ENCODE measurements at places on chromosomes 4 and X. TPM values are rescaled to one million over a fixed set of nuclear protein-coding genes. Genes with fewer than 3 reads are reported as not detected.

HPF1 gene
- total RNA-seq: 32.0 TPM

PPEF1 gene
- total RNA-seq: not detected

STX18 gene
- 29.3 TPM for total RNA-seq

DNA sequence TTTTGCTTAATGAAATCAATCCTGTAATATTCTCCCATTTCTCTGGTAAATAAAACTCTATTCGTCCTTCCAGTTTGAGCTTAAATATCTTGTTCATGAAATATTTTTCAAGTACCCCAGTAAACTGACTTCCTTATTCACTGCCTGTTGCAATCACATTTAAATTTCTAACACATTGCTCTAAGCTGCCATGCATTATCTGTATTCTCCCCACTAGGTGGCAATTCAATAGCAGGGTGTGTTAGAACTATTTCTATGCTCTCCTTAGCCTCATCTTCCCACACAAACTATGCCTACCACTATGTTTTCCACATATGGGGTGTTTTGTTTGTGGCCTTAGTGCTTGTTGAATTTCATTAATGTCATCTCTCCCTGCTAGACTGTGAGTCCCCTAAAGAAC lies 377.1 kb upstream of the HS3ST1 start:
- no peaks in the 10 kb centered on the region for H3K4me1 ChIP-seq
- no peaks in the 10 kb centered on the region for H3K36me3 ChIP-seq
- DNase-seq: peak; percentile 16
- no peaks in the 10 kb centered on the region for H3K27me3 ChIP-seq

DNA sequence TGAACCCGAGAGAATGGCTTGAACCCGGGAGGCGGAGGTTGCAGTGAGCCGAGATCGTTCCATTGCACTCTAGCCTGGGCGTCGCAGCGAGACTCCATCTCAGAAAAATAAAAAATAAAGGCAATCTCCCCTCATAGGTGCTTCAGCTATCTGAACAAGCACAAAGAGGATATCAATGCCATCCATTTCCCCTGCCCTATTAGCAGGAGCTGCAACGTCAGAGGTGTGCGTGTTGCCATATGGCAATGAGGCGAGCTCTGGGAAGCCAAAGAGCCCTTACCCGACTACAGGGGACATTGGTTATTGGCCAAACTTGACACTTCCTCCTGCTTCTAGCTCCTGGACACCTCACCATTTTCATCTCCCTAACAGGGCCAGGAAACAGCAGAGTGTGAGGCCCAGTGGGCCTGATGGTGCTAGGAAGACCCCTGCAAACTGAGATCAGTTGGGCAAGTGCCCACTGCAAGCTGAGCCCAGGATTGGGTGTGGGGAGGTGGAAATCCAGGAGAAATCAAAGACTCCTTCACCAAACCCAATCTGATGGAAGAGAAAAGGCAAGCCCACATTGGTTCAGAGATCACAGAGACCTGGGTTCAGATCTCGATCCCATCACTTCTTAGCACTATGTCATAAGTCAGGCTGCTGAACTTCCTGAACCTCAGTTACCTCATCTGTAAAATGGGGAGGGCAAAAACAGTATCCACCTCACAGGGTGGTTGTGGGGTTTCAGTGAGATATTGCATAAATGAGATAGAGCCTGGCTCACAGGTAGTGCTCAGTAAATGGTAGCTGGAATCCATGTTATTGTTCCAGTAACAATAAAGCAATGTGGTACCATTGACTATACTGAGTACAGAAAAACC lies 21.2 kb downstream of the SLC25A5 start:
- H3K36me3 ChIP-seq: no peaks in the 10 kb centered on the region
- no peak overlapping the region for H3K27ac ChIP-seq
- H3K4me3 ChIP-seq: no peak overlapping the region
- H3K27me3 ChIP-seq: no peaks in the 10 kb centered on the region
- H3K4me1 ChIP-seq: no peaks in the 10 kb centered on the region

FABP2 gene
- total RNA-seq: not detected

DNA sequence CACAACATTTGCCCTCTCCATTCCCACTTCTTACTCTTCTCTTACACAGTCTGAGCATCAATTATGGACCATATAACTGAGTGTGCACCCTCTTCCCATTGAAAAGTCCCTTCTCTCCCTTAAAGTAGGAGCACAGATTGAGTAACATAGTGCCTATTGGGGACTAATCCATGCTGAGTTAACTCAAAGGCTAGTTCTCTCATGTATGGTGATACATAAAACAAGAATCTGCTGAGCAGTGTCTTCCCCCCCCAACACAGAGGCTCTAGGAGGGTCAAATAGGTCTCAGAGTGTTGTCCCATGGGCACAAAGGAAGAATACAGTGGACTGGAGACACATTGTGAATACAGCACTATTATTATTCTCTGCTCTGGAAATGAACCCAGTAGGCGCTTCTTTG lies 274.6 kb upstream of the BOD1L1 start:
- H3K27ac ChIP-seq: no peak overlapping the region
- no peaks in the 10 kb centered on the region for H3K36me3 ChIP-seq
- H3K4me1 ChIP-seq: no peaks in the 10 kb centered on the region
- peaks cover 7% of the 10 kb centered on the region for H3K27me3 ChIP-seq

BEND2 gene
- total RNA-seq: not detected

- no peaks in the 10 kb centered on the region for H3K27me3 ChIP-seq
- H3K4me1 ChIP-seq: 0 out of 2 replicates have a peak, but pooled peaks cover 3% of the 10 kb centered on the region
- no peak for DNase-seq
These were observed 552 bp downstream of the IKBKG start for GRCh38 chrX:154548028-154548316.

DNA sequence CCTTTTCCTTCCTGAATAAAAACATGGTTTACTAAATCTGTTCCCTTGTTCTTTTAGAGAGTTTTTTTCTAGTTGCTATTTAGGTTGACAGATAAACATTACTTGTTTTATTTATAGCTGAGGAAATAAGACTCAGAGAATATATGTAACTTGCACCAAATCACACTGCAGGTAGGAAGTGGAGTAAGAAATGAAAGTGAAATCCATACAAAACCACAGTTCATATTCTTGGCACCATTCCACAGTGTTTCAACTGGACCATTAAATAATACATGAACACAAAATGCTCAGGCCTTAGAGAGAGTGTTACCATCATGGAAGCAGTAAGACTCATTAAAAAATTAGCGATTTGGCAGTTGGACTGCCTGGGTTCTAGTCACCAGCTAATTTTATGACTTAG lies 326.9 kb upstream of the SLIT2 start:
- DNase-seq: no peak
- no peaks in the 10 kb centered on the region for H3K36me3 ChIP-seq

GRCh38 chr4:167785523-167785922 lies 306.8 kb upstream of the ANXA10 start:
- no peaks in the 10 kb centered on the region for H3K36me3 ChIP-seq
- no peaks in the 10 kb centered on the region for H3K27me3 ChIP-seq
- no peak overlapping the region for H3K27ac ChIP-seq
- H3K4me3 ChIP-seq: no peak overlapping the region
- peaks cover 9% of the 10 kb centered on the region for H3K4me1 ChIP-seq

FAM241A gene
- total RNA-seq: 0.08 TPM

DNA sequence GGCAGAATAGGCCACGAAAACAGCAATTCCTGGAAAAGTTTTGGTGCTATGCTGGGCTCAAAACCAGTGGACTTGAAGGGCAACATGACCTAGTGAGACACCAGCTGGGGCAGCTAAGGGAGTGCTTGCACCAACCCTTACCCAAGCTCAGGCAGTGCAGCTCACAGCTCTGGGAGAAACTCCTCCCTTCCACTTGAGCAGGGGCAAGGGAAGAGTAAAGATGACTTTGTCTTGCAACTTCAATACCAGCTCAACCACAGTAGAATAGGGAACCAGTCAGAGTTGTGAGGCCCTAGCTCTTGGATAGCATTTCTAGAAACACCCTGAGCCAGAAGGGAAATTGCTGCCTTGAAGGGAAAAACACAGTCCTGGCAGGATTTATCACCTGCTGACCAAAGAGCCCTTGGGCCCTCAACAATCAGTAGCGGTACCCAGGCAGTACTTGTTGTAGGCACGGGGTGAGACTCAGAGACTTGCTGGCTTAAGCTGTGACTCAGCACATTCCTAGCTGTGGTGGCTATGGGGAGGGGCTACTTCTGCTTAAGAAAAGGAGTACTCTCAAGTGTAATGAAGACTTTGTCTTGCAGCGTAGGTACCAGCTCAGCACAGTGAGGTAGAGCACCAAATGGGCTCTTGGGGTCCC lies 19.7 kb upstream of the ABCG2 start:
- H3K4me3 ChIP-seq: no peak overlapping the region
- no peaks in the 10 kb centered on the region for H3K4me1 ChIP-seq
- no peaks in the 10 kb centered on the region for H3K27me3 ChIP-seq
- no peaks in the 10 kb centered on the region for H3K36me3 ChIP-seq
- no peak for DNase-seq
- no peak overlapping the region for H3K27ac ChIP-seq

GRCh38 chrX:8927701-8928100 lies 106.2 kb downstream of the FAM9B start:
- H3K36me3 ChIP-seq: no peaks in the 10 kb centered on the region
- no peak for DNase-seq
- H3K27ac ChIP-seq: no peak overlapping the region
- no peaks in the 10 kb centered on the region for H3K27me3 ChIP-seq
- H3K4me1 ChIP-seq: no peaks in the 10 kb centered on the region

- H3K4me1 ChIP-seq: no peaks in the 10 kb centered on the region
- H3K27ac ChIP-seq: no peak overlapping the region
- no peak overlapping the region for H3K4me3 ChIP-seq
- peak; percentile 49 for DNase-seq
These were observed 21.8 kb downstream of the CMC4 start for GRCh38 chrX:155048977-155049619.

- DNase-seq: no peak
- H3K27me3 ChIP-seq: no peaks in the 10 kb centered on the region
- no peak overlapping the region for H3K27ac ChIP-seq
- H3K36me3 ChIP-seq: no peaks in the 10 kb centered on the region
- H3K4me3 ChIP-seq: no peak overlapping the region
- H3K4me1 ChIP-seq: no peaks in the 10 kb centered on the region
These were observed 596.4 kb downstream of the MID1IP1 start for GRCh38 chrX:39397561-39398199.

DNA sequence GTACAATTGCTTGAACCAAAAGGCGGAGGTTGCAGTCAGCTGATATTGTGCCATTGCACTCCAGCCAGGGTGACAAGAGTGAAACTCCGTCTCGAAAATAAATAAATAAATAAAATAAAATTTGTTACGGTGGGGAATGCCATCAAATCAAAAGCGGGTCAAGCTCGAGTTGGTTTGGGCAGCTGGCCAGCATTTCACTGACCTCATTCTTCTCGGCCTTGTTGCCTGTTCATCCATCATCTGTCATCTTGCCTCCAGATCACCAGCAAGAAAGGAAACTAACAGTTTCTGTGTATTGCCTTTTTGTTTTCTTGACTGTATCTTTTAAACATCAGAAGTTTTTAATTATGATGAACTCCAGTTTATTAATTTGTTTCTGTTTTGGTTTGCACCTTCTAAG lies 31.5 kb upstream of the KLHL2 start:
- H3K4me1 ChIP-seq: peaks cover 6% of the 10 kb centered on the region
- H3K27me3 ChIP-seq: no peaks in the 10 kb centered on the region
- DNase-seq: peak; percentile 52
- no peak overlapping the region for H3K4me3 ChIP-seq

MID1IP1 gene
- 46.8 TPM for total RNA-seq

MGAT4D gene
- not detected for total RNA-seq

SSX3 gene
- total RNA-seq: not detected

DNA sequence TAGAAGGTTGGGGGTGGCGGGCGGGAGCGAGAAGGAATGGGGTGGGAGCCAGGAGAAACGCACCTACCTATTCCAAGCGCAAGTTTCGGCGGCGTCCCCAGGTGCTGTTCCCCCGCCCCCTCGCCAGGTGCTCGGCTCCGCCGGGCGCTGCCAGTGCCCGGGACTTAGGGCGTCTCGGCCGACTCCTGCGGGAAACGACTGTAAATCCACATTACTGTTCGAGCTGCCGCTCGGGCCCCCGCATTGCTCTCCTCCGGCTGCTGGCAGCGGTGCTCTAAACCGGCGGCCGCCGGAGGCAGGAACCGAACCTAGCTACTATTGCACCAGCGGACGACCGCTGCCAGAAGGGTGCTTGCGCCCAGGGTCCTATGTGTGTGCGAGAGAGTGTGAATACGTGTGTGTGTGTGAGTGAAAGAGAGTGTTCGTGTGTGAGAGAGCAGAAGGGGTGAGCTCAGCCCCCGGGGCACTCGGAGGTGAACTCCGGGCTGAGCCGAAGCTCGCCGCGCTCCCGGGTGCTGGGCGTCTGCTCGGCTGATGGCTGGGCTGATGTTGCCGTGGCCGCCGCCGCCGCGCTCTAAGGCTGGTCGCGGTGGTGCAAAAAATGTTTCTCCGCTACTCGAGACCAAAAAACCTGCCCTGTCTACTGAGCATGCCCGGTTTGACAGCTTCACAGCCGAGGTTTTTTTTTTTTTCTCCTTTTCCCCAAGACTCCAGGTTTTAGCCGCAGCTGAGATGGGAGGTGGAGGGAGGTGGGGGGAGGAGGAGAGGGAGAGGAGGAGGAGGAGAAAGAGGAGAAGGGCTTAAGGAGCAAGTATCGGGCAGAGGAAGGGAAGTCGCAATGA lies 115.7 kb upstream of the TEX13C start:
- H3K4me1 ChIP-seq: peaks cover 5% of the 10 kb centered on the region
- H3K4me3 ChIP-seq: no peak overlapping the region
- no peak for DNase-seq
- H3K27ac ChIP-seq: no peak overlapping the region
- H3K36me3 ChIP-seq: no peaks in the 10 kb centered on the region
- no peaks in the 10 kb centered on the region for H3K27me3 ChIP-seq

DNA sequence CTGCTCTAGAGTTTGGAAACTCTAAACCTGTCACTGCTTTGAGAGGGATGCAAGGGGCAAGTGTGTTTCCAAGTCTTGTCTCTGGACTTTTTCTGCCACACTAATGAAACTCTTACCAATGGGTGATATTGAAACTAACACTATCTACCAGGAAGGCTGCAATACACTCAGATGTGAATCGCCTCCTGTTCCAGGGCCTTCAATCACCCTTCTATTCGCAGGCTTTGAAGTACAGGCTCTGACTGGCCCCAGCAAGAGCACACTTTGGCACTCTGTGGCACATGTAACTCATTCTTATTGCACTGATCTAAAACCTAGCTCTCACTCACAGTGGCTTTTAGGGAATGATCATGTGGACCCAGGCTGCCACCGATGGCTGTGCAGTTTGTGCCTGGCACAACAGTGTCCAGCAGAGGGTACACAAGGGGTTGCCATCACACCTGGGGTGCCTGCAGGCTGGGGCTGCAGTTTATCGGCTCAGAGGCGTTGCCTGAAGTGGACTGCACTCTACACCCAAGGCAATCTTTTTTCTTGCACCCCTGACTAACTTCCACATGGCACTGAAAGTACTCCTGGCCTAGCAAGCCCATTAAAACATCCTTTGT lies 210.8 kb downstream of the MGST2 start:
- no peaks in the 10 kb centered on the region for H3K4me1 ChIP-seq
- no peak overlapping the region for H3K4me3 ChIP-seq
- no peaks in the 10 kb centered on the region for H3K36me3 ChIP-seq
- DNase-seq: no peak

TIGD4 gene
- 0.25 TPM for total RNA-seq

PHF8 gene
- total RNA-seq: 27.4 TPM
